Esophagus squamous epithelium (tissue), 5 donors: ENCODE measurements at places on chromosomes 7 and 10.

- DNase-seq, result no peak
Measured at GRCh38 chr10:59093461-59093860, 83.0 kb upstream of the PHYHIPL start.

DNA sequence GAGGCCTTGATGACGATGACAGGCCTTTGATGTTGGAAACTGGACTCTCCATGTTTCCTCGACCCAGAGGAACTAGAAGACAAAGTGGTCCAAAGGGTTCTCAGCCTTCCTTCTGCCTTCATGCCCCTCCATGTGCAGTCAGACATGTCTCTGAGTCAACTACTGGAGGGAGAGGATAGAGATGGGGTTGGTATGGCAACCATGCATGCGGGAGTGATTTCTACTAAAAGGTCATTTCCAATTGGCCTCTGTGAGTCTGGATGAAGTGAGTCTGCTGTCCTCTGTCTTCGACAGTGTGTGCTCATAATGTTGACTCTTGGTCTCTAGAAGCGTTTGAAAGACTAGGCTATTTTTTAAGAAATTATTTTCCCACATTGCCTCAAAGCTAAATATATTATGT, 29.2 kb downstream of the STK17A start:
- DNase-seq, result no peak

GRCh38 chr7:95476904-95477594, 8.7 kb upstream of the ASB4 start:
- no peak for DNase-seq

- DNase-seq, result no peak
Measured at GRCh38 chr10:65335311-65335710, 1590.5 kb upstream of the LRRTM3 start.

DNA sequence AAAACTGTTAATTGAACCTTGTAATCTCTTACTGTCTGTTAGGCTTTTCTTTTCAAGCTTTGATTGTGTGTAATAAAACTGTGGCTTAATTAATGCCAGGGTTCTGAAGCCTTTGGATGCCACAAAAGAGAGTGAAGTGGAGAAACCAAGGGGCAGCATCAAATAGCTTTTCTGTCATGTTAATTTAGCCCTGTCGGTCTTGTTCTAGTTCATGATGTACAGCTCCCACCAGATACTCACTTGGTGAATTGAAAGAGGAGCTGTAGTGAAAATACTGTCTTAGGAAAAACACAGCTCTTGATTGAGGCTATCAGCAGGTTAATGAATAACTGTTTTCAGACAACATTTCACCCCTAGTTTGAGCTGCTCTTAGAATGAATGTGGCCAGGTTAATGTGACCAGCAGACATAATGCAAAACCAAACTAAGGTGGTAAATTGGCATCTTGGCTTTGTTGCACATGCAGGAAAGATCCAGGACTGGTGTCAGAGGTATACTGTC, 94.2 kb downstream of the POLL start:
- no peak for DNase-seq

- DNase-seq, result no peak
Measured at GRCh38 chr7:2114052-2114451, 118.7 kb downstream of the MAD1L1 start.

GRCh38 chr10:57362811-57363210, 904.9 kb downstream of the IPMK start:
- DNase-seq, result no peak
